Neural crest cell (in vitro differentiated cells): ENCODE measurements at places on chromosomes 13 and 19.

- no peak overlapping the region for H3K27ac ChIP-seq
- H3K27me3 ChIP-seq, result no peaks in the 10 kb centered on the region
Observed at GRCh38 chr13:46641274-46642081, 88.5 kb downstream of the LRCH1 start.

GRCh38 chr13:25860862-25861261, 191.0 kb downstream of the SHISA2 start:
- H3K4me3 ChIP-seq, result no peak overlapping the region
- H3K36me3 ChIP-seq, result no peaks in the 10 kb centered on the region
- no peaks in the 10 kb centered on the region for H3K27me3 ChIP-seq
- no peak overlapping the region for H3K27ac ChIP-seq
- peaks cover 28% of the 10 kb centered on the region for H3K4me1 ChIP-seq

GRCh38 chr19:33879818-33880575, 83.3 kb downstream of the KCTD15 start:
- H3K27me3 ChIP-seq, result peaks cover 3% of the 10 kb centered on the region
- H3K4me1 ChIP-seq, result peaks cover 72% of the 10 kb centered on the region
- DNase-seq, result peak; percentile 29
- no peaks in the 10 kb centered on the region for H3K36me3 ChIP-seq
- H3K27ac ChIP-seq, result peak overlapping the region; percentile 62

GRCh38 chr19:33437821-33438671, 64.5 kb downstream of the CEBPG start:
- H3K4me1 ChIP-seq, result no peaks in the 10 kb centered on the region
- DNase-seq, result no peak
- no peaks in the 10 kb centered on the region for H3K36me3 ChIP-seq
- H3K4me3 ChIP-seq, result no peak overlapping the region

DNA sequence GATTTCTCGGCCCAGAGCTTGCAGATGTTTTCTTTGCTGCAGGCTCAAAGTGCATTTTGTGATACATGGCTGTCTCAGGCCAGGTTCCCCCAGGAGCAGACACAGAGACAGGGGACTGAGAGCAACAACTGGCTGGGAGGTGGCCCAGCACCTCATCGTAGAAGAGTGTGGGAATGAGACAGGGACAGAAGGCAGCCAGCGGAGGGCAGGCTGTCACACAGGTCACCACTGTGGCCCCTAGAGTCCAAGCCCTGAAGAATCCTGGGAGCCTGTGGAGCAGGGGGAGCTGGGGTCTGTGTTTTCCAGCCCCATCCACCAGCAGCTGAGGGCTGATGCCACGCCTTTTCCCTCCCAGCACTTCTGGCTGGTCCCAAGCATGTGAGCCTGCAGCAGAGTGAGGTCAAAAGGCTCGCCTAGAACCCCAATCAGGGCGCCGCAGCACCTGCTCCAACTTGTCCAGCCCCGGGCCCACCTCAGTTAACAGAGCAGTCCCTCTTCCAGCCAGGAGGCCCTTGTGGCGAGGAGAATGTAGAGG, 723.8 kb downstream of the UQCRFS1 start:
- no peak overlapping the region for H3K27ac ChIP-seq
- no peaks in the 10 kb centered on the region for H3K27me3 ChIP-seq
- peaks cover 35% of the 10 kb centered on the region for H3K4me1 ChIP-seq

GRCh38 chr13:109699628-109700071, 86.7 kb downstream of the IRS2 start:
- no peak for DNase-seq
- no peak overlapping the region for H3K4me3 ChIP-seq
- H3K27me3 ChIP-seq, result no peaks in the 10 kb centered on the region
- no peak overlapping the region for H3K27ac ChIP-seq

GRCh38 chr13:110716247-110716515, 2.7 kb downstream of the ING1 start:
- no peak for DNase-seq
- H3K27ac ChIP-seq, result peak overlapping the region; percentile 75
- peaks cover 40% of the 10 kb centered on the region for H3K4me1 ChIP-seq
- H3K36me3 ChIP-seq, result peaks cover 6% of the 10 kb centered on the region
- peaks cover 10% of the 10 kb centered on the region for H3K27me3 ChIP-seq
- H3K4me3 ChIP-seq, result peak overlapping the region; percentile 100

DNA sequence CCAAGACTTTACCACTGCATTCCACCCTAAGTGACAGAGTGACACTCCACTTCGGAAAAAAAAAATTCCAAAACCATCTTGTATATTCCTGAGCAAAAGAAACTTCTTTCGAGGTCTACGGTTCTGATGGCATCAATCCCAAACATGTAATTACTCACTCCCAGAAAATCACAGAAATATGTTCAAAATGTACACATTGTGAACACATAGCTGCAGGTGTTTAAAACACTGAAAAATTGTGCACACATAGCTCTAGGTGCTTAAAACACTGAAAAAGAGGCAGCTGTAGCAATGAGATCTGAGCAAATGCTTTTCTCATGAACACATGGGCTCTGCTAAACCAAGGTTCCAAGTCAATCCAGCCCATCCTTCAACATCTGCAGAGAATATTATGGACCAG, 14.0 kb upstream of the ZNF468 start:
- H3K4me3 ChIP-seq, result no peak overlapping the region
- no peak for DNase-seq
- peaks cover 12% of the 10 kb centered on the region for H3K36me3 ChIP-seq
- no peaks in the 10 kb centered on the region for H3K27me3 ChIP-seq
- H3K27ac ChIP-seq, result no peak overlapping the region
- H3K4me1 ChIP-seq, result no peaks in the 10 kb centered on the region

DNA sequence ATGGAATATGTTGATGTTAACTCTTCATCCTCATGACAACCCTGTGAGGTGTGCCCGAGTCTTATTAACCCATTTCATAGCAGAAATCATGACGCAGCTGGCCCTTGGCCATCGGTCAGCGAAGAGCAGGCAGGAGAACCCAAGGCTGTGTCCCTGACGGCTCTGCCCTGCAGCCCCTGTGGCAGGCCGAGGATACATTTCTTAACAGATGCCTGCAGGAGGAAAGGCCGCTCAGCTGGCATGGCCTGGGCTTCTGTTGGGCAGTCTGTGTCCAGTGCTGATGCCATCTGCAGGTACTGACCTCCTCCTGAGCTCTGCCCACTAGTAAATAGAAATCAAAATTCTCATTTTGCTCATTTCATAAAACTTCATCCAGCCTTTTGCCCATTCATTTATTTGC, 35.4 kb upstream of the MCF2L start:
- no peaks in the 10 kb centered on the region for H3K36me3 ChIP-seq
- H3K4me1 ChIP-seq, result peaks cover 10% of the 10 kb centered on the region
- no peak for DNase-seq
- H3K4me3 ChIP-seq, result no peak overlapping the region
- H3K27me3 ChIP-seq, result no peaks in the 10 kb centered on the region

GRCh38 chr19:47492137-47492533, 8.1 kb upstream of the KPTN start:
- H3K36me3 ChIP-seq, result peaks cover 3% of the 10 kb centered on the region
- no peak for DNase-seq
- no peaks in the 10 kb centered on the region for H3K27me3 ChIP-seq
- H3K4me3 ChIP-seq, result no peak overlapping the region

DNA sequence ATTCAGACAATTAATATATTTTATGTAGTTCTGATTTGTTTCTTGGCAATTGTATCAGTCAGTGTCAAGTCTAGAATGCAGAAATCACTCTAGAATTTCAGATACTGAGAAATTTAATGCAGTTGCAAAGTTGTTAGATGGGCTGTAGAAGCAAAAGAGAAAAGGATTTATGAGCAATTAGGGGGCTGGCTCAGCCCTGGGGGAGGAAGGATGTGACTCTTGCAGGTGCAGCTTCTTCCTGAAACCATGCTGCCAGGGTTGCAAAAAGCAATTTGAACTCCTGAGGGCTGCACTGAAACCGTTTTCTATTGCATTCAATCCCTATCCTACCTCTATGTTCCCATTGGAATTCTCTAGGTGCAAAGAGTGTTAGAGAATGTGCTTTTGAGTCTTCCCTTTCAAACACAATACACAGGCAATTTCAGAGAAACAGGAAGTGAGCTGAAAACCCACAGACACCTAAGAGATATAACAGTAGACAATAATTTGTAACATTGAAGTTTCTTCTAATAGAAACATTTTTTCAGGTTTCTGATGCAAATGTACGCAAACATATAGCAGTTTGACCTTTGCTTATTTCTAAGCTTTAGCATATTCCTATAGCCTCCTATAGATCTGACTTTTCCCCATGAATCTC, 814.7 kb upstream of the ATXN8OS start:
- no peaks in the 10 kb centered on the region for H3K27me3 ChIP-seq
- no peaks in the 10 kb centered on the region for H3K36me3 ChIP-seq
- no peak overlapping the region for H3K27ac ChIP-seq
- no peak for DNase-seq
- H3K4me1 ChIP-seq, result no peaks in the 10 kb centered on the region

DNA sequence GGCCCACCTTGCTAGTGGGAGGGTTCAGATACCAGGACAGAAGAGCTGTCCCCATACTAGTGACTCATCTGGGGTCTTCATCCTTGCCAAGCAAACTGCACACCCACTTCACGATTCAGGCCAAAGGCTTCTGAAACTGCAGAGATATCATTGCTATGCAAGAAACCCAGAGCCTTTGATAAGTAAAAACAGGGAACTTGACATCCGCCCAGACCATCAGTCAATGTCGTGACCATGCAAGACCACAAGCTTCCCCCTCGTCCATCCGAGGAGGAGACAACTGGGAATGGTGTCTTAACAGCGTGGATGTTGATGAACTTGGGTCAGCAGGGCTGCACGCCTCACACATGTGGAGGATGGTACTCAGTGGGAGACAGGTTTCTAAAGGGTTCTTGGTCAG, 58.0 kb downstream of the ABCC4 start:
- no peaks in the 10 kb centered on the region for H3K27me3 ChIP-seq
- DNase-seq, result no peak
- H3K27ac ChIP-seq, result no peak overlapping the region
- no peaks in the 10 kb centered on the region for H3K4me1 ChIP-seq

GRCh38 chr13:40755082-40755700, 15.8 kb downstream of the MRPS31 start:
- peaks cover 7% of the 10 kb centered on the region for H3K36me3 ChIP-seq
- no peak overlapping the region for H3K4me3 ChIP-seq
- no peaks in the 10 kb centered on the region for H3K27me3 ChIP-seq
- no peaks in the 10 kb centered on the region for H3K4me1 ChIP-seq

DNA sequence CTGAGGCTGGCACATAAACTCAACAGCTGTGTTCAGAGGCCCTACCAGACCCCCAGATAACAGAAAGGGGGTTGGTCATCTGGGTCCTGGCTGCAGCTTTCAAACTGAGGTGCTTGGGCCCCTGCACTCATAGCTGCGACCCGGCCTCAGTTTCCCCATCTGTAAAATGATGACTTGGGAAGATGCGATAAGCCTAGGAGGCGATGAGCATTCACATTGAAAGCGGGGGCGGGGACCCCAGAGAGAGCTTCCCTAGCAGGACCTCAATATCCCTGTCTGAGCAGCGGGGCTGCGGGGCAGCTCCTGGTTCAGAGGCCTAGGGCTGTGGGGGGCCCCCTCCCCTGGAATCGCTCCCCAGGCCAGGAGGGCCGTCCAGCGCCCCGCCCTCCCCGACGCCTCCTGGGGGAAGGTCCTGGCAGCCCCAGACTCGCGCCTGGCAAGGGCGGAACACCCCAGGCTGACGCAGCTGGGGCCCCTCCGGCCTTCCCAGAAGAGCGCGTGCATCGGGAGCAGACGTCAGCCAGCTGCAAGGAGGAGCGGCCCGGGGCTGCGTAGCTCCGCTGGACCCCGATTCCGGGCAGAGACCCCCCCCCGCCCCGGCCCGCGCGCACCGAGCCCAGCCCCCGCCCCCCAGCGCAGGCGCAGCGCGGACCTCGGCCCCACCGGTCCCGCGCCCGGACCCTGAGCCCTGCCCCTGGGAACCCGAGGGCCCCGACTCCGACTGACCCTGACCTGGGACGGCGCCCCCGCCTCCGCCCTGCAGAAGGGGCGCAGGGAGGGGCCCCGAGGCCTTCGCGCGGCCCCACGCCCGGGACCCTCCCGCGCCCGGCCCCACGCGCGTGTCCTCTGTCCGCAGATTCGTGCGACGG, 3.5 kb downstream of the FSTL3 start:
- H3K27me3 ChIP-seq, result peaks cover 34% of the 10 kb centered on the region
- H3K36me3 ChIP-seq, result no peaks in the 10 kb centered on the region
- H3K27ac ChIP-seq, result no peak overlapping the region
- H3K4me1 ChIP-seq, result peaks cover 12% of the 10 kb centered on the region

DNA sequence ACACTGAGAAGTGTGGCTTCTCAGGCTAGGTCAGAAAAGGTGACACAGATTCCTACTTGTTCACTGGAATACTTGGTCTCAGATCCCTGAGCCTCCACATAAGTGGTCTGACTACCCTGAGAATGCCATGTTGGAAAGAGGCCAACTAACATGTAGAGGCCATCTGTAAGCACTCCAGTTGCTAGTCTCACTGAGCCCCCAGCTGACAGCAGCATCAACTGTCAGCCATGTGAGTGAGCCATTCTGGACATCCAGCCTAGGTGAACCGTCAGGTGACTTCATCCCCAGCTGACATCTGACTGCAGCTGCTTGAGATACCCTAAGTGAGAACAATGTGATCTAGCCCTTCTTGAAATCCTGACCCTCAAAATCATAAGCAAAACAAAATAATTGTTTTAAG, 18.1 kb upstream of the ARL11 start:
- no peak overlapping the region for H3K4me3 ChIP-seq
- no peaks in the 10 kb centered on the region for H3K36me3 ChIP-seq
- no peak overlapping the region for H3K27ac ChIP-seq
- H3K4me1 ChIP-seq, result peaks cover 5% of the 10 kb centered on the region
- no peaks in the 10 kb centered on the region for H3K27me3 ChIP-seq
- DNase-seq, result no peak

- H3K27ac ChIP-seq, result no peak overlapping the region
- H3K4me1 ChIP-seq, result peaks cover 4% of the 10 kb centered on the region
- peak overlapping the region; percentile 78 for H3K4me3 ChIP-seq
- DNase-seq, result no peak
- no peaks in the 10 kb centered on the region for H3K27me3 ChIP-seq
- peaks cover 15% of the 10 kb centered on the region for H3K36me3 ChIP-seq
Observed at GRCh38 chr19:35273686-35274259, 5.0 kb downstream of the USF2 start.

DNA sequence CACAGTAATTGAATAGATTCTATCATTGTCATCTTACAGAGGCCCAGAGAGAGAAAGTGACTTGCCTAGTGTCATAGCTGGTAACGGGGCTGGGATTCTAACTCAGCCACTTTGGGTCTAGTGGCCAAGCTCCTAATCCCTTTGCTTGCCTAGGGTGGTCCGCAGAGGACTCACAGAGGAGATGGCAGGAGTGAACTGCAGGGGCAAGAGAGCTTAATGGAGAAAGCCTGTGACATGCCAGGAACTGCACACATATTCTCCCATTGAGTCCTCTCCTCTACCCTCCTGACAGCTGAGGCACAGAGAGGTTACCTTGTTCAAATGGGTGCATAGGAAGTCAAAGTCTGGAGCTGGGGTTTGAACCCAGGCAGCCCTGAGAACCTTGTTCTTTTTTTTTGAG, 2.7 kb downstream of the LSR start:
- H3K36me3 ChIP-seq, result peaks cover 2% of the 10 kb centered on the region
- no peak overlapping the region for H3K27ac ChIP-seq
- peaks cover 57% of the 10 kb centered on the region for H3K27me3 ChIP-seq
- no peak for DNase-seq
- H3K4me1 ChIP-seq, result peaks cover 24% of the 10 kb centered on the region
